Activated CD8-positive, alpha-beta T cell treated with anti-CD3 and anti-CD28 coated beads, Interleukin-2, amount 10 ng/mL, durations not matched to agents 7 days and 5 days (primary cell): ENCODE measurements at places on chromosomes 12 and 14. TPM values are rescaled to one million over a fixed set of nuclear protein-coding genes. Genes with fewer than 3 reads are reported as not detected.

The SMCO2 gene
- 0.61 TPM for total RNA-seq

The RASSF9 gene
- total RNA-seq: not detected

The SIX4 gene
- total RNA-seq: 0.10 TPM

The KRT6C gene
- total RNA-seq: not detected

The EPYC gene
- total RNA-seq: not detected

The SMARCC2 gene
- 144 TPM for total RNA-seq

The GPR65 gene
- total RNA-seq: 22.9 TPM

The CCDC92 gene
- 14.8 TPM for total RNA-seq

The PTPRR gene
- total RNA-seq: not detected

The AKAP6 gene
- 0.83 TPM for total RNA-seq

The BIN2 gene
- total RNA-seq: 161 TPM

The EPS8 gene
- total RNA-seq: 2.2 TPM

The CABP1 gene
- 0.34 TPM for total RNA-seq

The TMEM260 gene
- 13.9 TPM for total RNA-seq

The NOS1 gene
- total RNA-seq: not detected

The AMIGO2 gene
- 10.2 TPM for total RNA-seq

The CFAP73 gene
- total RNA-seq: 0.23 TPM

The GLI1 gene
- 1.9 TPM for total RNA-seq

The IGFBP6 gene
- total RNA-seq: 5.4 TPM

The MYRFL gene
- total RNA-seq: not detected

The SRRM4 gene
- total RNA-seq: not detected

The SPTB gene
- total RNA-seq: not detected

The SLC6A13 gene
- total RNA-seq: 0.26 TPM

The SLCO1C1 gene
- total RNA-seq: not detected

The NPFF gene
- not detected for total RNA-seq

The FGF23 gene
- not detected for total RNA-seq

The PMCH gene
- total RNA-seq: not detected

The RPL10L gene
- not detected for total RNA-seq

The ANKRD33 gene
- not detected for total RNA-seq

The GSG1 gene
- not detected for total RNA-seq

The GPR137C gene
- 1.7 TPM for total RNA-seq

The POTEM gene
- total RNA-seq: not detected

The DEGS2 gene
- total RNA-seq: 0.39 TPM

The RND1 gene
- 1.4 TPM for total RNA-seq

The GPR84 gene
- 0.32 TPM for total RNA-seq

The LAG3 gene
- 43.0 TPM for total RNA-seq

The NKX2-1 gene
- not detected for total RNA-seq

The IKZF4 gene
- 20.7 TPM for total RNA-seq

The ARL1 gene
- 40.4 TPM for total RNA-seq

The CEBPE gene
- total RNA-seq: 0.92 TPM

The GNG2 gene
- 302 TPM for total RNA-seq

The PGAM5 gene
- 59.8 TPM for total RNA-seq

The SPX gene
- not detected for total RNA-seq

The KRT79 gene
- total RNA-seq: not detected

The RDH12 gene
- not detected for total RNA-seq

The MANSC1 gene
- not detected for total RNA-seq

The ADSS1 gene
- 1.8 TPM for total RNA-seq

The COX8C gene
- not detected for total RNA-seq

The DPY19L2 gene
- total RNA-seq: 1.2 TPM

The SDSL gene
- total RNA-seq: 0.39 TPM

The SIX6 gene
- total RNA-seq: not detected

The LALBA gene
- total RNA-seq: not detected

The HOXC10 gene
- not detected for total RNA-seq

The NANOG gene
- total RNA-seq: not detected
